SK-N-SH treated with all-trans-retinoic acid at 6 μM for 48 hours (cell line): ENCODE measurements at places on chromosomes 16 and 17.

- ATAC-seq, result no peak
These were observed 106.7 kb downstream of the FOXL1 start for GRCh38 chr16:86685076-86685475.

GRCh38 chr17:16976725-16977550, 5.0 kb upstream of the TNFRSF13B start:
- ATAC-seq, result no peak

DNA sequence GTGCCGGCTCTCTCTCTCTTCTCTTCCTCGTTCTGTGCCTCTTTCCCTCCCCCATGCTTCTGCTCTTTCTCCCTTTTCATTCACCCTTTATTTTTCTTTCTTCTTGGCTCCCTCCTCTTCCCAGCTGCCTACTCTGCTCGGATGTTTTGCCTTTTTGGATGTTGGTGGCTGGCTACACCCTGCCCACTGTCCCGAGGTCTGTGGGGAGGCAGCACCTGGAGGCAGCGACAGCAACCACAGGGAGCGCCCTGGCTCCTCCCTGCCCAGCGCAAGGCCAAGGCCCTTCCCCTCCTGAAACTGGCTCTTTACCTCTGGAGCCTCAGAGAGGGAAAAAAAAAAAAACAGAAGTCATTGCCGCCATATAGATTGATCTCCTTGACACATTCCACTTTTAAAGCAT, 20.0 kb downstream of the CLUAP1 start:
- peak; percentile 22; the same call in 2 of the 3 replicates for ATAC-seq

DNA sequence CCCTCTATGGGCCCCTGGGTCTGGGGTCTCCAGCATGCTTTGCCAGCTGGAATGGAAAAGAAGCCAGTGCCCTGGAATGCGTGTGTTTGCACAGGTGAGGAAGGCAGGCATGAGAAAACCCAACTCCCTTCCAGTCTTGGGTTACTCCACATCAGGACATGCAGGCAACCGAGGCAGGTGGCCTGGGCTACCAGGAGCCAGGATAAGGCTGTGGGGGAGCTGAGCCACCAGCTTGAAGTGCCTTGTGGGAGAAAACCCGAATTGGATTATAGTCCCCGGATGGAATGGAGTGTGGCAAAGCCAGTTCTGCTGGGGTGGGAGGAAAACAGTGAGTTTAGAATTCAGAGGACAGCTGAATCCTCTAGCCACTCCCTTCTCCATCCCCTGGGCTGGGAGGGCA, 7.2 kb downstream of the SRCIN1 start:
- peak; percentile 90 for ATAC-seq

DNA sequence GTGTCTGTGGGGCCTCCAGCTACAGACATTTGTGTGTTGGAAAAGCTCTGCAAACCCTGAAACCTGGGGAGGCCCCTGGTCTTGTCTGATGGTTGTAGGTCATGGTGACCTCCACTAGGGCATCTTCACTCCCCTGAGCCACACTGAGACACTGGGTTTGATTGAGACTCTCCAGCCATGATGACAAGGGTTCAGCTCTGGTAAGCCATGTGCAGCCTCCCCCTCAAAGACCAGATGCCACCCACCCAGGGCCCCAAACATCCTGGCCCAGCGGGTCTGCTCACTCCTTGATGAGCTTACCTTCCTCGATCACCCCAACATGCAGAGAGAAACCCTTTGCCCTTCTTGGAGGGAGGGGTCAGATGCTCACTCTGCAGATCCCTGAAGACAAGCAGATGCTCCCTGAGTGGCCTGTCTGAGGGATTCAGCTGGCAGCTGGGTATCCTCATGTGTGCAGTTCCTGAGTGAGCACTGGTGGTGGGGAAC, 101.6 kb downstream of the METRNL start:
- ATAC-seq, result peak; percentile 24; the same call in 1 of the 3 replicates

DNA sequence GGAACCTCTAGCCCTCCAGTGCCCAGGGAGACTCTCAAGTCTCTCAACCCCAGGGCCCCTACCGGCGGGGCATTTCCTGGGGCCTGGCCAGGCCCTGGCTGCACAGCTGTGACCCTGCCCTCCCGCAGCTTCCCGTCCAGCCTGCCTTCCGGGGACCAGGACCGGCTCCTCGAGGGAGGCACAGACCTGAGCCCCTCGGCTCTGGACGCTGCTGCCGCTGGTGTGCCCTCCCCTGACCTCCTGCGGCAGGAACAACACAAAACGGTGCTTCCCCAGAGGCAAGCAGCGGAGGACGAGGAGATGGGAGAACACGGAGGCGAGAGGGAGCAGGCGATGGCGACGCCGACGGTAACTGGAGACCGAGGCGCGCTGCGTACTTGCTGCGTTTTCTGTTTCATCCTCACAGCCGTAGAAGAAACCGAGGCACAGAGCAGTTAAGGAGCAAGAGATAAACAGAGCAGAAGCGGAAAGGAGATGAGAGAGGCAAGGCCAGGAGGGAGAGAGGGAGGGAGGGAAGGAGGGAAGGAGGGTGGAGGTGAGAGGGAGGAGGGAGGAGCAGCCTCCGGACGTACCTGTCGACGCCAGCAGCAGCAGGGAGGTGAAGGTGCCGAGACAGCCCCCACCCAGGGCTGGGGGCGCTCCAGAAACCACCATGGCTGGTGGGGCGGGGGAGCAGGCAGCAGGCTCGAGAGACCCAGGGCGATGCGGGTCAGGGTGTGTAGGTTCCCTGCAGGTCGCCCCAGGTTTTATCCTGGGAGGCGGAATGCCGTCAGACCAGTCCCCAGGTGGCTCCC, at the start of gene PRSS22:
PRSS22 (minus strand) TSS at position 720 of the 794 bp plus-strand sequence; CDS start at position 654, 66 bp downstream.
- peak; percentile 31 for ATAC-seq

- peak; percentile 80 for ATAC-seq
These were observed 12.7 kb downstream of the SLC5A11 start for GRCh38 chr16:24858219-24859041.

- ATAC-seq, result peak; percentile 29
These were observed 488 bp upstream of the HAP1 start for GRCh38 chr17:41734949-41735313.

GRCh38 chr16:82735673-82736091, 108.9 kb downstream of the CDH13 start:
- ATAC-seq, result peak; percentile 94

DNA sequence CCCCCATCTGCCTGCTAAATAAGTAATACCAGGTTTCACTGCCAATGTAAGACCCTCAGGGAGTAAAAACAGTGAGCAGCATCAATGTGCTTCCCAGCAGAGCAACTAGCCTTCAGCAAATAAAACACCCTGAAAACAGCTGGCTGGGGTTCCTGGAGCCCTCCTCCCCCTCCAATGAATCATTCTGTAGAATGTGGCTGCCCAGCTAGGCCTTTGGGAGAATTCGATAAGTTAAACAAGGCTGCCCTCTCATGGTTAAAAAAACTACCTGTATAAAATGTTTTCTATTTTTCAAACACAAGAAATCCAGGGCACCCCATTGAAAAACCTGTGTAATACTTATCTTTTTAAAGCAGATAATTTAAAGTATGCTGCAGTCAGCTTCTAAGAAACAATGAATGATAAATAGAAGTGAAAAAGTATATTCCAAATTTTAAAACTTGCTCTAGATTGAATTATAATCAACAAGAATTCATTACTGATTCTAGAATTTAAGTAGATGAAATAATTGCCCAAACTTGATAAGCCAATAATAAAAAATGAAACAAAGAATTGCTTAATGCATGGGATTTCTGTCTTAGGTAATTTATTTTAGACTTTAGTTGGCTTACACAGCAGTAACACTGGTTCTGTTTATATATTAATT, 9.4 kb upstream of the TOM1L1 start:
- ATAC-seq, result peak; percentile 96

GRCh38 chr17:5110816-5111215, 862 bp downstream of the ZNF232 start:
- ATAC-seq, result no peak

DNA sequence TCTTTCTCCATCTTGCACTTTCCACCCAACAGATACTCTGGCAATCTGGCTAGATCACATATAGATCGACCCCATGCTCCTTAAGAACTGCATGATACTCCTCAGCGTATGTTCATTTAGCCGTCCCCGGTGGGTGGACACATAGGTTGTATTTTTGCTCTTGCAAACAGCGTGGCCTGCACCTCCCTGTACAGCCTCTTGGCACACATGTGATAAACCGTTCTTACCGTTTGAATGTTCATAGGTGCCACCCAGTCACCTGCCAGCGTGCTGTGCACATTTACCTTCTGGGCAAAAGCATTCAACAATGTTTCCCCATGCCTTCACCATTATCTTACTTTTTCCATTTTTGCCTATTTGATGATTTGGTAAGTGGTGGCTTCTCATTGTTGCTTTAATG, 6.2 kb downstream of the TNP2 start:
- ATAC-seq, result no peak

DNA sequence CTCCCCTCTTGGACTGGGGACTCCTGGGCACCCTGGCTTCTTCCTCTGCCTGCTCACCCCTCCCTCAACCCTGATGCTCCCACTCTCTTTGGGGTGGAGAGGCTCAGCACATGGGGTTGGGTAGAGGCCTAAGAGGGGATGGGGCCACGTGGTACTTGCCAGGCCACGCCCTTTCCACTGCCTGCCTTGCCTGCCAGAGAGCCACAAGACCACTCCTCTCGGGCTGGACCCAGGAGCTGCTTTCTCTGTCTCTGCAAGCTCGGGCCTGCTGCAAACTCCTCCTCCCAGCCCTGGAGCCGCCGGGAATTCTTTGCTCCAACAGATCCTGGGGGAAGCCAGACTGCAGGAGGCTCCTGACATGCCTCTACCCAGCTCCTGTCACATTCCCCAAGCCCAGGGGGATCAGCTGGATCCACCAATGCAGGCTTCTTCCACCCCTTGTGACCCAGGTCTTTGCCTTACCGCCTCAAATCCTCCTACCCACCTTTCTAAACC, 11.8 kb downstream of the DLX4 start:
- ATAC-seq, result no peak

- no peak for ATAC-seq
These were observed 6.2 kb upstream of the POLR3E start for GRCh38 chr16:22291020-22291419.

GRCh38 chr17:80316431-80316830, 55.8 kb downstream of the RNF213 start:
- ATAC-seq, result peak; percentile 42

DNA sequence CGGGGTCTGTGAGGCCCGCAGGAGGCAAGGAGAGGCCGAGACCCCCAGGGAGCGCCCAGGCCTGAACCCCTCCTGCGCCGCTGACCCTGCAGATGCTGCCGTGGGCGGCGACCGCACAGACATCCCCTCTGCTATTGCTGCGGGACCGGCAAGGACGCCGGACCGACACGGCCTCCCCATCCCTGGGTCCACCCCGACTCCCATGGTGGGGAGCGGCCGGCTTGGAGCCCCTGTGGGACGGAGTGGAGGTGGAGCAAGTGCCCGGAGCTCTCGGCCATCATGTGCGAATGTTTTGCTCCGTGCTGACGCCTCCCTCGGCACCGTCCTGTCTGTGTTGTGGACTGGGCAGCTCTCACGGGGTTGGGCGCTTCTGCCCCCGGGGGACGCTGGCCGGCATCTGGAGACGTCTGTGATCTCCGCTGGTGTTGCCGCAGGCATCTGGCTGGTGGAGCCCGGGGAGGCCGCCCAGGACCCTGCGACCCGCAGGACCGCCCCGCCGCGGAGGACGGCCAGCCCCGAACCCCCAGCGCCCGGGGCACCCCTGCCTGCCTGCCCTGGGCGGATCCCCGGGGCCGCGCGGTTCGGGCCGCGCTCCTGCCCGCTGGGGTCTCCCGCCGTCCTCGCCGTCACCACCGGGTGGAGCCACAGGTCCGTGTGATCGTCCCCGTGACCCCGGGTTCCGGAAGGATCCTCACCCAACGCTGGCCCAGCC, 12.8 kb upstream of the GNG13 start:
- peak; percentile 73 for ATAC-seq

DNA sequence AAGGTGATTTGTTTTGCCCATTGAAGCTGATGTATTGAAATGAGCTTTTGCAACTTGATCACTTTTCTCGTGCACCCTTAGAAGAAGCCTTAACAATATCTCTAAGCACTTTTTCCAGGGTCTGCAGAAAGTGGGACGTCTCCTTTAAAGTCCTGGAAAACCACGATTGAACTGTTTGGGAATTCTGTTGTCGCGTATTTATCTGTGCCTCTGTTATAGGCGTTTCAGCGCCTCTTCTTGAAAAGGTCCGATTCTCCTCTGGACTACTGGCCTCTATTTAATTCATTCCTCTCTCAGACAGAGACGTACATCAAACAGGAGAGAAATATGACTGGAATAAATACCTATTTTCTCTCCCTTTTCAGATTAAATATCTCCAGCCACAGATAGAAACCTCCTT, 262.4 kb upstream of the PSMD7 start:
- ATAC-seq, result no peak

DNA sequence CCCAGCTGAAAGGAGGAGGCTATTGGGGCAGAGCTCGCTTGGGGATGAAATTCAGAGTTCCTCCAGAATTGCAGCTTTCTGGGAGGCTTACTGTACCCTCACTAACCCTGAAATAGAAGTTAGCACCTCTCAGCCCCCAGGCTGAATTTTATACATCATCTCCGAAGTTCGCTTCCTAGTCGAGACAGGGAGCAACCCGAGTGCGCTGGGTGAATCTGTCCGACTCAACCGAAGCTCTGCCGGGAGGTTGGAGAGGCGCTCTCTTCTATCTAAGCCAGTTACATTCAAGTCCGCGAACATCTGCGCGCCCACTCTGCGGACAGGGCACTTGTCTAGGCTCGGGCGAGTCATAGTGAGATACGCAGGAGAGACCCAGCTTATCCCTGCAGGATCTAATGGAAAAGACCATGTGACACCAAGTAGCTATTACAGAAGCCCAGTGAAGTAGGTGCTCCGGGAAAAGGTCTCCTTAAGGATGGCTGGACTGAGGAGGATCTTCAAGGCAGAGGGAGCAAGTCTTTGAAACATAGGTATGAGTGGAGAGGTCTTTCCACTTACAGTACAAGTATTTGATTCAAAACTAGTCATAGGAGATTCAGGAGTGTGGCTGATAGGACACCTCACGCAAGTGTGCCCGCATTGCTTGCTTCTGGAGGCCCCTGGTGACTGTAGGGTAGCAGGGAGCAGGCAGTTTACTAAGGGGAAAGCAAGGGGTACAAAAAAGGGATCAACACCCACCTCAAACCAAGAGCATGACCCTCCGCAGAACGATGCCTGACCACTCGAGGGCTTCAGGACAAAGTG, 646 bp upstream of the HES7 start:
- ATAC-seq, result no peak

- no peak for ATAC-seq
These were observed 891.8 kb upstream of the SOX9 start for GRCh38 chr17:71229070-71229469.

DNA sequence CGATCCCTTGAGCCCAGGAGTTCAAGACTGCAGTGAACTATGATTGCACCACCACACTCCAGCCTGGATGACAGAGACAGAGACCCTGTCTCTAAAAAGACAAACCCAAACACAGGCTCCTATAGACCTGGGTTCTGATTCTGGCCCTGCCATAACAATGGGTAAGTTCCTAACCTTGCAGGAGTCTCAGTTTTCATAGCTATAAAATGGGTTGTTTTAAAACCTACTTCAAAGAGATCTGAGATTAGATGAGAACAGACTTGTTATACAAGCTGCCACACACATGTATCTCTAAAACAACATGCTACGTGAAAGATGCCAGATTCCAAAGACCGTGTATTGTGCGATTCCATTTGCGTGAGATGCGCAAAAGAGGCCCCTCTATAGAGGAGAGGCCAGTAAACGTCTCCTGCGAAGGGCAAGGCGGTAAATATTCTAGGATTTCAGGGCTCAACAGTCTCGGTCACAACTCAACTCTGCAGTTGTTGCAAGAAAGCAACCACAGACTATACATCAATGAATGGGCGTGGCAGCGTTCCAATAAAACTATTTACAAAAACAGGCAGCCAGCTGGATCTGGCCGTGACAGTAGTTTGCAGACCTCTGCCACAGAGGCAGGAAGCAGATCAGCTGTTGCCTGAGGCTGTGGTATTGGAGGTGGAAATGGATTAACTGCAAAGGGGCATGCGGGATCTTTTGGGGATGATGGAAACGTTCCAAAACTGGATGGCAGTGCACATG, 5.9 kb downstream of the CORO7 start:
- no peak for ATAC-seq
